Suppressor macrophage treated with lipopolysaccharide for 1 hour (primary cell): ENCODE measurements at places on chromosomes 16 and 17.

DNA sequence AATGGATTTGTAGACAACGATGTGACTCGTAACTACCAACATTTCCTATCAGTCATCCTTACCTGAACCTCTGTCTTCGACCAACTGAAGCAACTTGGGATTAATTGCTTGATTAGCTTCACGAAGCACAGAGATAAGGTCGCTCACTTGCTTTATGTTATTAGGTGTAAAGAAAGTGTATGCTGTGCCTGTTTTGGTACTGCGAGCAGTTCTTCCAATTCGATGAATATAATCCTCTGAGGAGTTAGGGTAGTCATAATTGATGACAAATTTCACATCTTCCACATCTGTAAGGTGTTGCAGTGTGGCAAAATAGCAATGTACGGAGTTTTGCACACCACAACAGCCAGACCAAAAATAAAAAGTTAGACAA, 3.6 kb upstream of the POLG2 start:
- no peak for DNase-seq

DNA sequence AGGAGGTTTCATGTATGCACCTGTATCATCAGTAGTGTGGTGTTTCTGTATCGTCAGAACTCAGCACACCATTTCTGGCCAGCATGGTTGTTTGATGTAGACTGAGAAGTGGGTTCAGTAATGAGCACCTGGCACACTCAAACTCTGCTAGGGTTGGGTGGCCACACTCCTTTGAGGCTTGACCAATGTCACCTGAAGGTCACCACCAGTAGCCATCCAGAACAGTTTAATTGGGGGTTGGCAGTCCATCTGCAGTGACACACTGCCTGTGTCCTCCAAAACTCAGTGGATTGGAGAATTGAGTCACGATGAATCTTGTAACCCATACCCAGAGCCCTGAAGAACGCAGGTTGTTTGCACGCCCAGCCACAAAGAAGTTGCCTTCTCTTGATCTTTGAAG, 86.8 kb upstream of the HSBP1 start:
- no peak for DNase-seq

DNA sequence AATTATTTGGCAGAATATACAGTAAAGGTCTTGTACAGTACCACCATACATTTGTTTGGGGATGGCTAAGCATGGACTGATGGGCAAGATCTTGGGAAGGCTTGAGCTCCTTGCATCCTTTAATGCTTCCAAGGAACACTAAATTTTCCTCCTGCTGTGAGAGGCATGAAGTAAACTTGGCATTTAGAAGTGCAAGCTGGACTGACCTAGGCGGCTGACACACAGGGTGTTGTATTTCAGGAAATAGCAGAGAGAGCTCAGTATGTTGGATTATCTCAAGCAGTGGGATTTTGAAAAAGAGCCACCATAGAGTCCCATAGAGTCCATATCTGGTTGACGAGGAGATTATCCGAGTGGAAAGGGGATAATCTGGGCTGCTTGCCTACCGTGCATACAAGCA, 2137.1 kb downstream of the TP53TG3F start:
- no peak for DNase-seq

DNA sequence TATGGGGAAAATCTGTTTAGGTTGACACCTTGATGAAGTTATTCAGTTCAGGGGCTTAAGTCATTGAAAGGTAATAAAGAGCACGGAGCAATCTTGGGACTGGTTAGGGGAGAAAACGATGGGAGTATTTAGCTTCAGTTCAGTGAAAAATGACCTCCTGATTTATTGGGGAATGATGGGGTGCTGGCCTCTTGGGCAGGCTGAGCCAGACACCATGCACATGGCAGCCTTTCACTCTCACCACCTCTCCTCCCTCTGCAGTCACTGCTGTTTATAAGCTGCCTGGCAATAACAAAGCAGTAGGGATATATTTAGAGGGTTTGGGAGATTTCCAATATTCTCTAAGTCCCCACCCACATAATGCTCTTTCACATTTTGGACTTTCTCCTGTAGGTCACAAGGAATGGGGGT, 140.5 kb upstream of the HS3ST2 start:
- peak; percentile 55 for DNase-seq

GRCh38 chr16:76210157-76210556, 67.0 kb upstream of the CNTNAP4 start:
- DNase-seq: no peak

DNA sequence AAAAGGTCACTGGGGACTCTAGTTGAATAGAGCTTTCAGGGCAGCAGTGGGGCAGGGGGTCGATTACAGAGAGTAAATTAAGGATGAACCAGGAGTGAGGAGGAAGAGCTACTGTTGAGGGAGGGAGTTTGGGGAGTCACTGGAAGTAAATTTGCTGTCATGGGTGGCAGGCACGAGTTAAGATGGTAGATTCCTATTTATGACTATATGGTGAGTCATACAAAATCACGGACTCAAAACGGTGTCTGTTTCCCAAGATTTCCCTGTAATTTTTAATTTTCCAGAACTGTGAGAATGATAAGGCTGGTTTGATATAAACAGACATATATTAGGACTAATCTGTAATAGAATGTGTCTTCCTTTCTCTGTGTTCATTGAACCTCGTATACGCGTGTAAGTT, 287.6 kb upstream of the GOT2 start:
- DNase-seq: no peak

GRCh38 chr16:66701516-66701915, 5.0 kb upstream of the CMTM4 start:
- no peak for DNase-seq

DNA sequence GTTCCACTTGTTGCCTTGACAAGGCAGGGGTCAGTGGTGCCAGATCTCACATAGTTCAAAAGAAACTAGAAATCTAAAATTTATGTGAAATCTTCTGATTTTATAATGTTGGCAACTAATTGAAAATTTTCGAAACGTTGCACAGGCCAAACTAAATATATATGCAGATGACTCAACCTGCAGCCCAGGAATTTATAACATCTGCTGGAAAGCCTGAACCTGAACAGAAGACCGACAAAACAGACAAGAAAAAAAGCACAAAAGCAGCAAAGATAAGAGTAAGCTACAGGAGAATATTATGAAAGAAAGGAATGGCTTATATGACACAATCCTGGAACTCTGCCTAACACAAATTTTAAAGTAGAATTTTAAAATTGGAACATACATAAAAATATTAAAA, 207.6 kb downstream of the CEP112 start:
- DNase-seq: no peak
